ENCODE measurements at places on chromosomes 11 and 22.

GRCh38 chr11:7547687-7548086 lies 33.9 kb downstream of the PPFIBP2 start:
- DNase-seq: no peak

DNA sequence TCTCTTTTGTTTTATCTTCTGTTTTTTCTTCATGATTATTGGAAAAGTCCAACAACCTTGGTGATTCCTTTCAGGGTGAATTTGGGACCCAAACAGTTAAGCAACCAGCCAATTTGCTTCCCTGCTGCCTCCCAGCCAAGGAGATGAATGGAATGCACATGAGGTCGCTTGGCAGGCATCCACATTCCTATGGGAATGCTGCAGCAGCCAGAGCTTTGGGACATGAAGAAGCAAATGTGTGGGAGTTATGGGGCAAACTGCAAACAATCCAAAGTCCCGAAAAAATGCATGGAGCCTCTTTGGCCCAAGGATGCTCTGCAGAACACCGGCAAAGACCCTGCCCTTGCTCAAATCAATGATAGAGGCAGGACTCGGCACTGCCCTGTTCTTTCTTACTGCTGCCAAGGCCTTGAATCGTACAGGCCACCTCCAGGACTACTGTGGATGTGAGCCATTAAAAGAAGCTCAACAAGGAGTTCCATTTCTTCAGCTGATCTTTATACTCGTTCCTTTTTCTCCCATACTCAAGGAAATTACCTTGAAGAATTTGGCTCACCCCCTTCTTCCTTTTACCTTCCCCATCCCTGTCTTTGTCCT lies 117.3 kb upstream of the TEAD1 start:
- no peak for DNase-seq

DNA sequence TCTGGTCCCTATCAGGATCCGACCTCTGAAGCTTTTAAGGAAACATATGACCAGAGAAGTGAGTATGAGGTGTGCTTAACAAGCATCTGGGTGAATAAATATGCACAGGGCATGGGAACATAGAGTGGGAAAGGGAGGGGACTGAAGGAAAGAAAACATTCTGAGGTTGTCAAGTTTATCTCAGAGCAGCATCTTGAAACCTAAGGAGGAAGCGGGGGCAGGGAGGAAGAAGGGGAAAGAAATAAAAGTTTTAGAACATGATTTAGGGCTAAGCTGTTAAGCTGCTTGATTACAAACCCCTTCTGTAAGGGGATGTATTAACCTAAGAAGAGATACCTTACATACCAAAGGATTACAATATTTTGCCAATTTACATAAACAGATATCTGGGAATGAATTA lies 24.0 kb upstream of the SC5D start:
- DNase-seq: no peak

DNA sequence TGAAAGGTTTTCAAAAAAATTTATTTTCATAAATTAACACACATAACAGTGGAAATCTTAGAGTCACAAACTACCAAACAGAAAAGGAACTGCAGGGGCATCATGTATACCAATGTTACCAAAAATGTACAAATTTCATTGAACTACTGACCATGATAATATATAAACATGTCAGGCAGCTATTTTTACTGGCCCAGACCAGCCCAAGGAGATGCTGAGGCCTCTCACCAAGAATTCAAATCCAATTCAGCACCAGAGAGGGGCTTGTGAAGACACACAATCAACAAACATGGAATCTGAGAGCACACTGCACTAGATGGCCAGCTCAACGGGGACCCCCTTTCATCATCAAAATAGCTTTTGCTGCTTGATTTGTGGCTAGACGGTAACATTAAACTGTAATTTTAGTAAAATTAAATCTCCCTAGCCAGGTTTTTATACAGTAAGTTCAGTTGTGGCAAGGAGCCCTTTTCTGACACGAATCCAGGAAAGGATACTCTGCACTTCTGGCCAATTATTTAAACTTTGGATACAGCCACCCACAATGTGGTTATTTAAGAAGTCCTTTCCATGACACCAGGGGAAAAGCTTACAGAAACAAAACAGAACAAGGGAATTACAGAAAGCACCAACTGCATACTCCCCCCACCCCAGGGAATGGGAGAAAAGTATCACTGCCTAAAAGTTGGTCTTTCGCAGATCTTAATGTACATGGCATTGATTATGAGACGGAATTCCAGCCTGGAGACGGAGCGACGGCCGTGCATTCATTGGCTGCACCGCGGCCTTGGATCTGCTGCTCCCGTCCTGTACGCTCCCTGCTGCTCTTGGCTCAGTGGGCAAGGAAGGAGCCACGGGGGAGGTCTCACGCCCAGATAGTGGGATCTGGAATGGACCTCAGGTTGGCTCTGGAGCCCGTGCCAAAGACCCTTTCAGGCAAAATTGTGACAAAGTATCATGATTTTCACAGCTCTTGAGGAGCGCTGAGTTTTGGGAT lies 19.6 kb upstream of the PISD start:
- DNase-seq: no peak

- DNase-seq: no peak
These were observed 108.0 kb downstream of the KCNQ1OT1 start for GRCh38 chr11:2591805-2592204.

- DNase-seq: no peak
These were observed 33.1 kb upstream of the POLD3 start for GRCh38 chr11:74559110-74559933.

DNA sequence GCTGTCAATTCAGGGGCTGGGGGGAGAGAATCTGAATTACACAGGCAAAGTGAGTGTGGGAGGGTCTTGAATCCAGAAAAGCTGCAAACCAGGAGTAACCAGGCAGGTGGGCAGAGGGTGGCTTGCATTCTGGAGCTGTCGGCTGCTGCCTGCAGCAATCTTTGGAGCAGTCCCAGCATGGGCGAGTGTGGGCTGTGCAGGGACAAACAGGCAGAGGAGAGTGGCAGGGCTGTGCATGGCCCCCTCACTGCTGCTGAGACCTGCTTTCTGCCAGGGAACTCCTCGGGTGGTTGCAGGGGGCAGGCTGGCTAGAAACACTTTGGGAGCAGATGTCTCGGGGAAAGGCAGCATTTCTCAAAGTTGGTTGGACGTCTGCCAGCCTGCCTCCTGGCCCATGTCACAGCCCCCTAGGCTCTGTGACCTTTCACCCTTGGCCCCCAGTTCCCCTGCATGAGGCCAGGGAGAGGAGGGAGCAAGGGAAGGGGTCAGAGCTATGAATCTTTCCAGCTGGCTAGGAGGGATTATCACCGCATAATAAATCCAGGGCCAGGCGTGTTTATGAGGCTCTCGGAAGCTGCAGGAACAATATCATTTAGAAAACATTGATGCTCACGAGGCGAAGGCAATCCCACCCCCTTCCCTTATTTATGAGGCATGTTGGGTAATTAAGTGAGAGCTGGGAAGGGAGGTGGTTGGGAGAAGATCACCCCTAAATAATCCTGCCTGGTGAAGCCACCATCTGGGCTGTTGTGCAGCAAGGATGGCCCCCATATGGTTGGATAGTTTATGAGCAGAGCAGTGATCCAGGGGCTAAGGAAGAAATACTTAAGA lies 212.3 kb upstream of the NCAM1 start:
- no peak for DNase-seq

DNA sequence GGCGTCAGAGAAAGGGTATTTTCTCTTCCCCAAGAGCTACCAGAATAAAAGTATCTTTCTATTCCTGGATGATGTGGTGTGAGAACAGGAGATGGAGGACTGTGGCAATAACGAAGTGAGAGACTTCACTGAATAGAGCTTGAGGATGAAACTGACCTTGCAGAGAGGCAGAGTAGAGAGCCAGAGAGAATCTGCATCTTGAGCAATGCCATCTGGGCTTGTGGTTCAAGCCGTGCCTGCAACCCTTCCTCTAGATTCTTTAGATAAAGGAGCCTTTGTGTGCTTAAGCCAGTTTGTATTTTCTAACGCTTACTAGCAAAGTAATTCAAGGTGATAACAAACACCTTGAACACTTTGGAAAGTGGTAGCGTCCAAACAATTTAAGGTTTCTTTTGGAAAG lies 2.2 kb downstream of the ME3 start:
- DNase-seq: no peak

DNA sequence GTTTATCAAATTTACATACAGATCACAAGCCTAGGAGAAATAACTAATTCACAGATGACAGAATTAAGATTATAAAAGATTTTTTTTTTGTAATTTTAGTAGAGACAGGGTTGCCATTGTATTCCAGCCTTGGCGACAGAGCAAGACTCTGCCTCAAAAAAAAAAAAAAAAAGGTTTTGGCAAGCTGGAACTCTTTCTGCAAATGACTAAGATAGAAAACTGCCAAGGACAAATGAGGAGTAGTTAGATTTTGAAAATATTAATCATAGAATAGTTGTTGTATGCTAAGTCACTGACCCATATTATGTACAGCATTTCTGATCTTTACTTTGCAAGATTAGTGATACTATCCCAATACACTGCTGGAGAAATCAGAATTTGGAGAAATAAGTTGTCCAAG lies 99.2 kb downstream of the C11orf65 start:
- DNase-seq: no peak

GRCh38 chr11:44269369-44270351 lies 40.3 kb downstream of the ALX4 start:
- DNase-seq: no peak

- DNase-seq: no peak
These were observed 17.4 kb upstream of the CLMP start for GRCh38 chr11:123212406-123212805.

GRCh38 chr22:22195265-22196017 lies 49.1 kb upstream of the VPREB1 start:
- peak; percentile 68 for DNase-seq

DNA sequence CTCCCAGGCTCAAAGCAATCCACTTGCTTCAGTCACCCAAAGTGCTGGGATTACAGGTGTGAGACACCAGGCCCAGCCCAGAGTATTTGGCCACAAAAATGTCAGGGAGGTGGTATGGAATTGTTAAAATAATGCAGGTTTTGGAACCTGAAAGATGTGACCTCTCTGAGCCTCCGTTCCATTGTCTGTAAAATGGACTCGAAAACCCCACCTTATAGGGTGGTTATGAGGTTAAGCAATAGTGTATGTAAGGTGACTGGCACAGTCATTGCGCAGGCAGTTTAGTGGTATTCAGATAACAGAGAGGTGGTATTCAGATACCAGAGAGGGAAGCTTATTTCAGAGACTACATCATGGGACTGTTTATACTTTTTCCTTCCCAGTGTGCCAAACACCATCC lies 52.5 kb upstream of the PRSS23 start:
- no peak for DNase-seq

GRCh38 chr11:115539844-115540243 lies 35.6 kb upstream of the CADM1 start:
- no peak for DNase-seq

GRCh38 chr11:65927904-65928397 lies 8.7 kb downstream of the DRAP1 start:
- DNase-seq: peak; percentile 76

DNA sequence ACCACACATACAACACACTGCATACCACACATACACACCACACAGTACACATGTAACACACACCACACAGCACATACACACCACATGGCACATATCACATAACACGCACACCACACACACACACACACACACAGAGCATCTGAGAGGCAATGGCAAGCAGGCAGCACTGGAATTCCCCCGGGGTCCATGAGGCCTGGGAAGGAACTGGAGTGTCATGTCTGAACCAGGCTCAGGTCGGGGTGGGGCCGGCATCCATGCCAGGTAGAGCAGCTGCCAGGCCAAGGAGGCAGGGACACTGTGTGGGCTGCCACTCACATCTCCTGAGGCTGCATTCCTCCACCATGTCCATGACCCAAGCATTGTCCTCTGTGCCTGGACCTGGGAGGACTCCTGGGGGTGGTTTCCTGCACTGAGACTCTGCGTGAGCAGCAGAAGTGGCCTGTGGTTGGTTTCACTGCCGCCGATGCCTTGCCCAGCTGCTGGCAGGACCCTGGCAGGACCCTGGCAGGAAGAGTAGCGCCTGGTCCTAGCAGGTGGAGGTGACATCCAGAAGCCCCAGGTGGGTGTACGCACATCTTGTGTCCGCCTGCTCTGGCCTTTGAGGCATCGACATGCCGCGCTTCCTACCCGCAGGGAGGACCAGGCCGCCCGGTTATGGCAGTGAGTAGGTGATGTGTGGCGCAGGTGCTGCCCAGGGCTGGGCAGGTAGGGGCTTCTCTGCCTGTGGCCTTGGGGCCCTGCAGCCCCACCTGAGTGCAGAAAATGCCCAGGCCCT lies 1280.4 kb downstream of the TBC1D22A start:
- no peak for DNase-seq

GRCh38 chr22:26885441-26886261 lies 228.3 kb downstream of the MIAT start:
- DNase-seq: no peak

DNA sequence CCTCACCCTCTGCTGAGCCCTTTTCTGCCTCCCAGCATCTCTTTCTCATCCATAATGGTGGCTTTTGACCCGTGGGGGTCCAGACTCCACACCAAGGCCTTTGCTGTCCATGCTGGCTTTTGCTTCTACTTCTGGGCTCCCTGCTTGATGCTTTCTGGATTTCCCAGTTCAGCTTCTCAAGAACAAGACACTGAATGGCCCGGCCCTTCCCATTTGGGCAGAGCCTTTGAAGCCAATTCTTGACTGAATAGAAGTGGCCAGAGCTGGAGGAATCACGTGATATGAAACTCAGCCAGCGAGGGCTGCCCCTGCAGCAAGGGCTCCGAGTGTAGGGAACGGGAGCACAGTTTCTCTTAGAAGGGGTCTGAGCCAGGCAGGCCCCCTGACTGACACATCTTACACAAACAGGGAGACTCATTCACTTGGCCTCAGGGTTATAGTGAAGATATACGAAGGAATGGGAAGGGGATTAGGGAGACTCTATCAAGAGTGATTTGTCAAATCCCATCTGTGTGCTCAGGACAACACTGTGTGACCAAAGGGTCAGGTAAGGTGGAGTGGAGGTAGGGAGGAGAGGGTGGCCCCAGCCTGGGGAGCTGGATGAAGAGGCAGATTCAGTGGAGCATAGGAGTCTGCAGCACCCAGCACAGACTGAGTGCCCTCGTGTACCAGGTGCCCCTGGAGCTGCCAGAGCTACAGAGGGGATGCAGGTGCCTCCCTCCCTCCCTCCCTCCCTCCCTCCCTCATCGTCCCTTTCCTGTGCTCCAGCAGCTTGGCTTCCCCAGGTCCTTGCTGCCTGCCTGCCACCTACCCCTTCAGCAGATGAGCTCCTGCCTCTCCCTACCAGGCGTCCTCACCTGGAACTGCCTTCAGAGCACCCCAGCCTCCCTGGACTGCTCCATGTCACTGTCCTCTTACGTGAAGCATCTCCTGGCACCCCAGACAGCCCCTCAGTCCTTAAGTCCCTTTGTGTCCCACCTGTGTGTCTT lies 106.0 kb downstream of the TRIM29 start:
- no peak for DNase-seq

DNA sequence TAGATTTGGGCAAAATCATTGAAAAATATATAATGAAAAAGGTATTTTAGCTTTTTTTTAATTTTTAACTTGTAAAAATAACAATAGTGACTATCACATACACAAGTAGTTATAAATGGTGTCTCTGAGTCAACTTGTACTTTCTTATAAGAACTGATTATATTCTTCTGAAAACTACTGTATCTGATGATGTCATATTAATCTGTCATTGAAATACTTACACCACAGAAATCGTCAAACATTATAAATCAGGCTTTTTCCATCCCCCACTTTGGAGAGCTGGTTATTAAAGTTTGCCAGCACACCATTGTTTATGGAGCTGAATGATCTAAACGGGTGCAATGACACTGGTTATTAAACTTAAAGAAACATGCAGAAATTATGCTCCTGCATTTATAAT lies 1259.6 kb upstream of the CNTN5 start:
- no peak for DNase-seq
